Psoas muscle (tissue), 8 donors: ENCODE measurements at places on chromosomes 4 and X.

DNA sequence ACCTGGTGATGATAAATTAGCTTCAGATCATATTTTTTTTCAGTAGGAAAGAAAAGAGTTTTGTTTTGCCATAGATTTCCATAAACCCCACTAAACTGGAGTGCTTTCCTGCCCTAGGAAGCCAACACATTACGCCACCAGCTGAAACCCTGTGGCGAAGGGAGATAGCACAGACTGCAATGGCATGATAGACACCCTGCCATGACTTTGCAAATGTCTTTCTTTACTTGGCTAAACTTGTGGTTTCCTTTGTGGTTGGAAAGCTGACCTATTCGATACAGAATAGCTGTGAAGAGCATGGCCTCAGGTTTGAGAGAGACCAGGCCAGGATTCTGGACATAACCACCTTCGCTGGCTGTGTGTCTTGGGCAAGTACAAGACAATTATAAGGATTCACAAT, 19.1 kb downstream of the MFAP3L start:
- no peaks in the 10 kb centered on the region for H3K36me3 ChIP-seq
- H3K4me1 ChIP-seq: peaks cover 3% of the 10 kb centered on the region
- H3K27ac ChIP-seq: no peak overlapping the region
- H3K4me3 ChIP-seq: no peak overlapping the region

DNA sequence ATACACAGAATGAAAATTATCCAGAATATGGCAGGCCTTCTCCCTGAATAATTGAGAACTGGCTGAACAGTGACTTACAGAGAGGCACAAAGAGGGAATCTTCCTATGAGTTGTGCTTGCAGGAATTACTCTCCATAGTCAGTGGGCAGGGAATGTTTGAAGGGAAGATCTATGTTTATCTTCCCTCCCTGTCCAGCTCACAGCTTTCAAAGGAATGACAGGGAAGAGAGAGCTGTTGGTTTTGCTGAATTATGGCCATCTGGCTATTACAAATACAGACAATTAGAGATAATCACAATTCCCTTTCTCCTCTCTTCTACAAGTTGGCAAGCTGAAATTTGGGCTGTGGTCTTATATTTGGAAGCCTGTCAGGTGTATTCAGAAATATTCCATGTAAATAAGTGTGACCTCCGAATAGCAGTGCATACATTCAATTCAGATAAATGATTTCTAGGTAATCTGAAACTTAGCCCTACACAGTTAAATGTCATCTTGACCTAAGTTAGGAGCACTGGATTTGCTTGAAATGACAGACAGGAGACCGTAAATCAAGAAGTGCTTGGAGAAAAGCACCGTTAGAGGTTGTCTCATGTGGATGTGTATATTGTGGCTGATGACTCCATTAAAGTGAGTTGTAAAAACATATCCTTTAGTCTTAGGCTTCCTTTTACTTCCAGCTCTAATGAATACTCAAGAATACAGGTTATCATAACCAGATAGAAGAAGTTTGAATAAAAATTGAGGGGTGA, 136.8 kb downstream of the C4orf33 start:
- H3K27me3 ChIP-seq: no peaks in the 10 kb centered on the region
- H3K36me3 ChIP-seq: no peaks in the 10 kb centered on the region
- no peak for DNase-seq
- H3K4me3 ChIP-seq: no peak overlapping the region

DNA sequence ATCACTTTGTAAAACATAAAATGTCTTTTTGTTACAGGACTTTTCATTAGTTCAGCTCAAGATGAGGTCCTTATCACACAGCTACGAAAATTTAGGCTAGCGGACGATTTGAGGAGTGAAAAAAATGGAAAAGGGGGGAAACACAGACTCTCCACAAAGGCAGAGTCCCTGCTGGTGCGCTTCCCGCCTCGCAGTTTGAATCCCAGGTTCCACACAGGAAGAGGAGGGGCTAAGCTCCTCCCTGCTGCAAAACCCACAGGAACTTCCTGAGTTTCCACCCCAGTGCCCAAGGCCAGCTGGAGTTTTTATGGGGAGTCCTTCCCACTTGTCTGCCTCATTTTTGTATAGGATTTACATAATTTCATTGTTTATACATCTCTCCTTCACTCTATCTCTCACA, 11.2 kb downstream of the ADAM29 start:
- DNase-seq: no peak
- no peaks in the 10 kb centered on the region for H3K4me1 ChIP-seq
- no peaks in the 10 kb centered on the region for H3K36me3 ChIP-seq
- H3K27me3 ChIP-seq: no peaks in the 10 kb centered on the region

GRCh38 chrX:136204571-136204970, 46.6 kb downstream of the MAP7D3 start:
- peaks cover 12% of the 10 kb centered on the region for H3K4me1 ChIP-seq
- DNase-seq: peak; percentile 70
- H3K4me3 ChIP-seq: peak overlapping the region; percentile 74
- no peaks in the 10 kb centered on the region for H3K27me3 ChIP-seq
- H3K36me3 ChIP-seq: peaks cover 2% of the 10 kb centered on the region

- no peak overlapping the region for H3K4me3 ChIP-seq
- no peak for DNase-seq
- no peak overlapping the region for H3K27ac ChIP-seq
- H3K36me3 ChIP-seq: no peaks in the 10 kb centered on the region
- no peaks in the 10 kb centered on the region for H3K4me1 ChIP-seq
These were observed 723.6 kb downstream of the TRAM1L1 start for GRCh38 chr4:116361790-116362189.

DNA sequence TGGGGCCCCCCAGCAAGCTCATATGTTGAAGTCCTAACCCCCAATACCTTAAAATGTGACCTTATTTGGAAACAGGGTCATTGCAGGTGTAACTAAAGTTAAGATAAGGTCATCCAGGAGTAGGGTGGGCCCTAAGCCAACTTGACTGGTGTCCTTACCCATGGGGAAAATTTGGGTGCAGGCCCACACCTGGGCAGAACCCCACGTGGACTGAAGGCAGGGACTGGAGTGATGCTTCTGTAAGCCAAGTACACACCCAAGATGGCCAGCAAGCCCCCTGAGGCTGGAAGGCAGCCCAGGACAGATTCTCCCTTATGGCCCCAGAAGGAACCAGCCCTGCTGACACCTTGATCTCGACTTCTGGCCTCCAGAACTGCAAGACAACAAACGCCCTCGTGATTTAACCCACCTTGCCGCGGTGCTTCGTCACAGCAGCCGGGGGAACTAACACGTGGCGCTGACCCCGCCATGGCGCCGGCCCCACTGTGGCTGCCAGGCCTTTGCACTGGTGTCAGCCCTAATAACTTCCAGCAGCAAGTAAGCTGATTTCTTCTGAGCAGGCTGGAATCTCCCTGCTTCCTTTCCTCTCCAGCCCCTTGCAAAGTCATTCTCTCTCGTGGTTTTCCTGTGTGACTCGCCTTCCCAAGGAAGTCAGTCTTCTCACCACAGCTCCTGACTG, 23.2 kb upstream of the MXD4 start:
- H3K4me1 ChIP-seq: no peaks in the 10 kb centered on the region
- H3K27me3 ChIP-seq: no peaks in the 10 kb centered on the region
- DNase-seq: peak; percentile 7
- H3K27ac ChIP-seq: no peak overlapping the region
- no peaks in the 10 kb centered on the region for H3K36me3 ChIP-seq
- H3K4me3 ChIP-seq: no peak overlapping the region

DNA sequence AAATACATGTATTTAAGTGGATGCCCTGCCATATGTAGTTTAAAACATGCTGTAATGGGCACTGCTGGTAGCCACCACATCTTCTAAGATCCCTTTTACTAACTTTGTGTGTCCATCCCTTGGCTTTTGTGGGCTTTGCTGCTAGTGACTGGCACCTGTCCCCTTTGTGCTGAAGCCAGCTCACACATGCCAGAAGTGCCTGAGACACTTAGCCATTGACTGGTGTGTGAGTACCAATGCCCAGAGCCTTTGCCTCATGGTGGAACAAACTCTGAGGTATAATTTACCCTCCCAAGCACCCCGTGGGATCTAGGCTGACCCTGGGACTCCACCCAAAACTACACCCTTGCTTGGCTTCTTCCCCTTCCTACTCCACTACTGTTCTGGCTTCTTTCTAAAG, 33.0 kb downstream of the ARHGAP6 start:
- H3K4me1 ChIP-seq: peaks cover 6% of the 10 kb centered on the region
- DNase-seq: no peak
- no peaks in the 10 kb centered on the region for H3K27me3 ChIP-seq
- H3K27ac ChIP-seq: no peak overlapping the region
- no peaks in the 10 kb centered on the region for H3K36me3 ChIP-seq
- no peak overlapping the region for H3K4me3 ChIP-seq

GRCh38 chr4:38723726-38724474, 58.9 kb downstream of the TLR10 start:
- H3K36me3 ChIP-seq: no peaks in the 10 kb centered on the region
- no peaks in the 10 kb centered on the region for H3K4me1 ChIP-seq
- no peak for DNase-seq
- no peak overlapping the region for H3K27ac ChIP-seq
- no peak overlapping the region for H3K4me3 ChIP-seq

DNA sequence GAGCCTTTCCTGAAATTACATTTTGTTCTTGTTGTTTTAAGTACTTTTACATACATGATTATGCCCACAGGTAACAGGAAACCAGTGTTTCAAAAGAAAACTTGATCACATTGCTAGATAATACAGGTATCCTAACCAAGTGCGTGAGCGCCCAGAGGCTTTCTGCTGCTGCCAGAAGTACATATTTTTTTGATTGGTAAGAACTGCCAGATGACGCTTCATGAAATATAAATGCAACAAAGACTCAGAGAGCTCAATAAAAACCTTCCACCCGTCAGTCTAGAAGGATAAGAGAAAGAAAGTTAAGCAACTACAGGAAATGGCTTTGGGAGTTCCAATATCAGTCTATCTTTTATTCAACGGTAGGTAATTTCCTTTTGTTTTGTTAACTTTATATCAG, at the start of gene EPGN:
TSS of gene EPGN (plus strand) at position 256 of the 400 bp plus-strand sequence. CDS start at position 320, 64 bp downstream.
- H3K36me3 ChIP-seq: no peaks in the 10 kb centered on the region
- no peak within 1 kb of the TSS for H3K4me3 ChIP-seq
- no peaks in the 10 kb centered on the region for H3K4me1 ChIP-seq

DNA sequence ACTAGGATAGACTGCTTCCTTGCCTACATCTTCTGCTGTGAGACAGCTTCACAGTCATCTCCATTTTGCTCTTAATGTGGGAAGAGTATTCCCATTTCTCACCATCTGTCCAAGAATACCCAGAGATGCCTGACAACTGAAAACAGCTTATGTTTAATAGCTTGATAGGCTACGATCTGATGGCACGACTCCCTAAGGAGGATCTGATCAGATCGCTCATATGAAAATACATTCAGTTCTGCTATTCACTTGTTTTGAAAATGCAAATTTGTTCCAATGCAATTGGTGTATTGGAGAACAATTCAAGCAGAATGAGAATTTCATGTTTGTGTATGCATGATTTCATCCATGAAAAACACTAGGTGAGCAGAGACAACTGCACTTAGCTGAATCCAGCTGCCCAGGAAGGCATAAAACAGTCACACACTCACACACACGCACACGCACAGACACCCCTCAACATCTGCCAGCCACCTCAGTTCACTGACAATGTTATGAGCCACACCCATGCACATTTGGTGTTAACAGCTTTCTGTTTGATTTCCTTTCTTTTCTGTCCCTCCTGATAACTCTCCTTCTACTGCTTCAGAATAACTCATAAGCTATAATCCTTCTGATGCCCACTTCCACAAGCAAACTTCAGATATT, 29.6 kb downstream of the TRIML1 start:
- H3K36me3 ChIP-seq: no peaks in the 10 kb centered on the region
- H3K4me3 ChIP-seq: no peak overlapping the region
- no peaks in the 10 kb centered on the region for H3K27me3 ChIP-seq
- H3K27ac ChIP-seq: no peak overlapping the region
- H3K4me1 ChIP-seq: no peaks in the 10 kb centered on the region
- DNase-seq: no peak

DNA sequence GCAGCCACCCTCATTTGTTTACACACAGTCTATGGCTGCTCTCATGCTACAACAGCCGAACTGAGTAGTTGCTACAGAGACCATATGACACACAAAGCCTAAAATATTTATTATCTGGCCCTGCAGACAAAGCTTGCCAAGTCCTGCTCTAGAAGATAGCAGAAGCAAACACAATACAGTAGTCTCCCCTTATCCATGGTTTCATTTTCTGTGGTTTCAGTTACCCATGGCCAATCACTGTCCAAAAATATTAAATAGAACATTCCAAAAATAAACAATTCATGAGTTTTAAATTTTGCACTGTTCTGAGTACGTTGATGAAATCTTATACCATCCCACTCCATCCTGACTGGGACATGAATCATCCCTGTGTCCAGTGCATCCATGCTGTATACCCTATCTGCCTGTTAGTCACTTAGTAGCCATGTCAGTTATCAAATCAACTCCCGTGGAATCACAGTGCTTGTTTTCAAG, 40.2 kb upstream of the ZNF81 start:
- H3K4me3 ChIP-seq: no peak overlapping the region
- no peak overlapping the region for H3K27ac ChIP-seq
- no peaks in the 10 kb centered on the region for H3K36me3 ChIP-seq

- no peak overlapping the region for H3K27ac ChIP-seq
- peaks cover 4% of the 10 kb centered on the region for H3K4me1 ChIP-seq
- no peaks in the 10 kb centered on the region for H3K27me3 ChIP-seq
- no peak for DNase-seq
- H3K36me3 ChIP-seq: no peaks in the 10 kb centered on the region
These were observed 47.7 kb upstream of the CXCL8 start for GRCh38 chr4:73692701-73693100.

GRCh38 chr4:41655177-41655576, 93.3 kb downstream of the PHOX2B start:
- no peaks in the 10 kb centered on the region for H3K36me3 ChIP-seq
- no peaks in the 10 kb centered on the region for H3K27me3 ChIP-seq
- no peak for DNase-seq
- peak overlapping the region; percentile 60 for H3K27ac ChIP-seq
- H3K4me1 ChIP-seq: peaks cover 27% of the 10 kb centered on the region

DNA sequence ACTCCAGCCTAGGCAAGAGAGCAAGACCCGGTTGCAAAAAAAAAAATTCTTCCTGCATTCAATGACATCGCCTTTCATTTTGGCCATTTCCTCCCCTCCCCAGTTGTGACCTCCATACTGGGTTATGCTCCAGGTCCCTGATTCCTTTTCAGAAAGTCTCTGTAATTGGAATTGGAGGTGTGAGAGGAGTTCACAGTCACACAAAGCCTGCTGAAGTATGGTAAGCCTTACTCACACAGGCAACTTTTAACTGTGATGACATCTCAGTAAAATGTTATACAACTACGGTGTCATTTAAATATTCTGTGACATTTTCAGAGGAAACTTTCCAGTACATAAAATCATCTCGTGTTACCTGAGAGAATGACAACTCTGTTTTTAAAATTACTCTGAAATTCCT, 73.6 kb downstream of the CEP44 start:
- no peak overlapping the region for H3K27ac ChIP-seq
- no peak overlapping the region for H3K4me3 ChIP-seq
- no peaks in the 10 kb centered on the region for H3K36me3 ChIP-seq
- no peak for DNase-seq

- peaks cover 3% of the 10 kb centered on the region for H3K4me1 ChIP-seq
- no peaks in the 10 kb centered on the region for H3K36me3 ChIP-seq
- no peaks in the 10 kb centered on the region for H3K27me3 ChIP-seq
These were observed 5.3 kb upstream of the TRMT2B start for GRCh38 chrX:101057093-101057714.

- H3K27me3 ChIP-seq: no peaks in the 10 kb centered on the region
- H3K27ac ChIP-seq: no peak overlapping the region
- no peaks in the 10 kb centered on the region for H3K4me1 ChIP-seq
- no peak for DNase-seq
These were observed 74.2 kb upstream of the CPEB2 start for GRCh38 chr4:14928035-14928434.

- DNase-seq: no peak
- no peaks in the 10 kb centered on the region for H3K27me3 ChIP-seq
- H3K27ac ChIP-seq: no peak overlapping the region
These were observed 33.8 kb downstream of the OTUD6A start for GRCh38 chrX:70096052-70096451.
